ENCODE measurements at places on chromosomes 2 and 18.
A peak's percentile ranks its signal among the peaks of the same experiment; 100 is the strongest.

DNA sequence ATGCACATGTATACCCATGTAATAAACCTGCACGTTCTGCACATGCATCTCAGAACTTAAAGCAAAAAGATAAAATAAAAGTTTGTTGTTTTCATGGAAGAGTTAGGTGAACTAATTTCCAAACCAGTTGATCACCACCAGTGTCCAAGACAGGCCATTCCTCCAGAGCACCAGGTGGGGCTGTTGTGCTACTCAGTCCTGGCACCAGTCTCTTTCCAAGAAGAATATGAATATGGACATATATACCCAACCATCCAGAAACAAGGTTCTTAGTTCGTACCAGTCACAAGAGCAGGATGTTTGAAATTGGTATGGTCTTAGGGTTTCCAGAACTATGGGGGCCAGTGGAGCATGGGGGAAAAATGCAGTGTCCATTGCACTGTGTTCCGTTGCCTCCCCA lies 17.2 kb upstream of the TNP1 start:
- no peak for DNase-seq

GRCh38 chr2:214648520-214648919 lies 161.0 kb downstream of the BARD1 start:
- DNase-seq, result no peak

DNA sequence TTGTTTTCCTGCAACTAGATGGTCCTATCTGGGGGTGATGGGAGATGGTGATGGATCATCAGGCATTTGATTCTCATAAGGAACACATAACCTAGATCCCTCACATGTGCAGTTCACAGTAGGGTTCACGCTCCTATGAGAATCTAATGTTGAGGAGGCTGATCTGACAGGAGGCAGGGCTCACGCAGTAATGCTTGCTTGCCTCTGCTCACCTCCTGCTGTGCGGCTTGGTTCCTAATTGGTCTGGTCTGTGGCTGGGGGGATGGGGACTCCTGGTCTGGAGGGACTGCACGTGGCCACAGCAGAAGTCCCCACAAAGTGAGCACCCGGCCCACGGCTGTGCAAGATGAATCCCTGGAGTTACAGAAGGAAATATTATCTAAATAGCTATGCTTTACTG lies 11.3 kb downstream of the MC5R start:
- no peak for DNase-seq

- no peak for DNase-seq
These were observed 810.1 kb upstream of the ZEB2 start for GRCh38 chr2:145329971-145330370.

GRCh38 chr2:105797298-105797819 lies 52.6 kb downstream of the NCK2 start:
- DNase-seq, result peak; percentile 67

GRCh38 chr18:36187826-36188721 lies 777 bp downstream of the MOCOS start:
- DNase-seq, result peak; percentile 81

DNA sequence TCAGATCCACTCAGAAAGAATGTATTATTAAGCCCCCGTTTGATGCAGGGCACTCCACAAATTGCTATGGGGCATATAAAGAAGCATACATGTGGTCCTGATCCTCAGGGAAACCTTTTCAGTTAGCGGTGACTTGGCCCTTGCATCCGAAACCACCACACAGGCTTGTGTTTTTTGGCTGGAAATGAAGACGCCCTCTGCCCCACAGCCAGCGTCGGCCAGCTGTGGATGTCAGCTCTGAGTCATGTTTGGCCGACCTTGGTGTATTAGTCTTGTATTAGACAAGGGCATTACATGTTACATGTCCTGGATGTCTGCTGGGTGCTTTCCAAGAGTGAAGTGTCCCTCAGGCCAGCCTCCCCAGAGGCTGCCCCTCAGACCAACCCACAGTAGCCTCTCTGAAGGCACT lies 107.6 kb upstream of the MAP3K20 start:
- peak; percentile 54 for DNase-seq

GRCh38 chr2:210128961-210129360 lies 42.2 kb downstream of the KANSL1L start:
- peak; percentile 1 for DNase-seq

DNA sequence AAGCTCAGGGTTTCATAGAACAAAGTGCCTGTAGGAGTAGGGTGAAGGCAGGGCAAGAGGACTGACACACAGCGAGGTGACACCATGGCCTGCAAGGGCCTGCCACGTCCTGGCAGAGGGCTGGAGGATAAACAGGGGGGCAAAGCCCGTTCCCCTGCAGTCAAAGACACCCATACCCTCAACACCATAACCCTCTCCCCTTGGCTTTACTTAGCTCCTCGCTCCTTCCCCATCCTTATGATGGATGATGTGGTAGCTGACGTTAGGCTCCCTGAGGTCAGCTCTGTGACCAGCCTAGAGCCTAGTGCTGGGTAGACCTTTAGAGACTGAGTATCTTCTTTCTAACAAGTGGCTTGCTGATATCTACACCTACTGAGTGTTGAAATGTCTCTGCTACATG lies 683.3 kb upstream of the HS6ST1 start:
- DNase-seq, result no peak

- no peak for DNase-seq
These were observed 56.3 kb downstream of the PHLPP1 start for GRCh38 chr18:62771494-62772270.

DNA sequence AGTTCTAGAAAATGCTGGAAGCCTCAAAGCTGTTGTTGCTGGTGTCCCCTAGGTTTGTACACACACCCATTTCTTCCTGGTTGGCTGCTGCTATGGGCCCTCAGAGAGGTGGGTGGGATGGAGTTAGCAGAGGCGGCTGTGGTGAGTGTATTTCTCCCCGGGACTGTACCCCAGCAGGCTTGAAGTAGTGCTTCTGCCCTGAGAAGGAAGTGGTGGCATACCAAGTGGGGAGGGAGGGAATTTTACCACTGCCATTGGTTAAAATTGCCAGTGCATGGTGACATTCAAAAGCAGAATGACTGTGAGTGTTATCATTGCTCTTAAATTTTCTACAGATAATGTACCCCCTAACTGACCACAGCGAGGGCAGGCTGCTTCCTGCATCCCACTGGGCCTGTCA lies 125.6 kb upstream of the CAPN13 start:
- DNase-seq, result no peak

DNA sequence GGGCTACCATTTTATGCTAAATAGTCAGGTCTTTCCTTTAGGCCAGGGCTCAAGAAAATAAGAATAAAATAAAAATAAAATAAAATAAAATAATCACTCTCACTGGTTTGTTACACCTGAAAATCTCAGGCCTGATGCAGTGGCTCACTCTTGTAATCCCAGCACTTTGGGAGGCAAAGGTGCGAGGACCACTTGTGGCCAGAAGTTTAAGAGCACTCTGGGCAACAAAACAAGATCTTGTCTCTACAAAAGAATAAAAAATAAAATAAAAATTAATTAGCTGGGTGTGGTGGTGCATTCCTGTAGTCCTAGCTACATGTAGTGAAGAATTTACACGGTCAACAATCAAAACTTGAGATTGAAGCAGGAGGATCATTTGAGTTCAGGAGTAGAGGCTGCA lies 159.4 kb downstream of the NRXN1 start:
- no peak for DNase-seq

DNA sequence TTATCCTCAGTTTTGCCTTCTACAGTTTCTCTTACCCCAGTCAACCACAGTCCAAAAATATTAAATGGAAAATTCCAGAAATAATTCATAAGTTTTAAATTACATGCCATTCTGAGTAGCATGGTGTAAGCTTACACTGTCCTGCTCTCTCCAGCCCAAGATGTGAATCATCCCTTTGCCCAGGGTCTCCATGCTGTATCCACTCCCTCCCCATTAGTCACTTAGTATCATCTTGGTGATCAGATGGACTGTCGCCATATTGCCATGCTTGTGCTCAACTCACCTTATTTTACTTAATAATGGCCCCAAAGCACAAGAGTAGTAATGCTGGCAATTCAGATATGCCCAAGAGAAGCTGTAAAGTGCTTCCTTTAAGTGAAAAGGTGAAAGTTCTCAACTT lies 18.5 kb upstream of the CCNT2 start:
- DNase-seq, result peak; percentile 34

DNA sequence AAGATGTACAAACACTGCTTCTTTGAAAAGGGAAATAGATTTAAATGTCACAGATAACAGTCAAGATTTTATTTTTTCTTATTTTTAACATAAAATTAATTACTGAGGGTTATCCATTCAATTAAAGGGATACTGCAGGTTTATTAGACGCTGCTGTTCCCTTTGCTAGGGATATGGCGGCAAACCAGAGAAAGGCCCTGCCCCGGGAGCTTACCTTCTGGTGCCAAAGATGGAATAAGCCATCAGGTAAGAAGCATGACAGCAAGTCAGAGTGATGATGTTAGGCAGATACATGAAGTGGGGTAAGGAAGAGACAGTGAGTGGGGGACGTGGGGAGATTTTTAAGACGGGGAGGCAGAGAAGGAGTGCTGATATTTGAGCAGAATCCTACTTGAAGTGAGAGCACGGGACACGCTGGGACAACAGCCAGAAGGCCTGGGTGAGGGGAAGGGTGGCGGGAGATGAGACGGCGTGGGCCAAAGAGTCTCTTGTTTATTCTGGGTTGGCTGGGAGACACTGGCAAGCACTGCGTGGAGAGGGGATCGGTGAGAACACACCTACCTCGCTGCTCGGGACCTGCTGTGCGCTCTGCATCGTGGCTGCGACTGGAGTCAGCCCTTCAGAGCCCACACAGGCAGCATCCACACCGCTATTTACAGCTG lies 250.5 kb upstream of the TMEM200C start:
- DNase-seq, result no peak

- DNase-seq, result peak; percentile 52
These were observed 209.2 kb downstream of the MCFD2 start for GRCh38 chr2:46706264-46706983.

DNA sequence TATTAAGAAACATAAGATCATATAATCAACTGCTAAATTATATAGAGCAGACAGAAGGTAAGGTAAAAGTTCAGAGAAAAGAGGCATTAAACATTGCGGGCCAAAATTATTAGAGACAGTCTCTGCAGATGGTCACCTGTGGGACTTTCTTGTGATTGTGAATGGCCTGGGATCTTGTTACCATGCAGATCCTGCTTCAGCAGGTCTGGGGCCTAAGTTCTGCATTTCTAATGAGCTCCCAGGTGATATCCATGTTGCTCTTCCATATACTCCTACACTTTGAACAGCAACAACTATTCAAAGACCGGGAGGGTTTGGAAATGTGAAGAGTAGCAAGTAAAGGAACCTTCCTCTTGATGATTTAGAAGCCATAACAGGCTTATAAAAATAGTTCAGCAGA lies 8.5 kb upstream of the ETAA1 start:
- no peak for DNase-seq

- peak; percentile 25 for DNase-seq
These were observed 50.9 kb downstream of the TTN start for GRCh38 chr2:178756343-178756742.

DNA sequence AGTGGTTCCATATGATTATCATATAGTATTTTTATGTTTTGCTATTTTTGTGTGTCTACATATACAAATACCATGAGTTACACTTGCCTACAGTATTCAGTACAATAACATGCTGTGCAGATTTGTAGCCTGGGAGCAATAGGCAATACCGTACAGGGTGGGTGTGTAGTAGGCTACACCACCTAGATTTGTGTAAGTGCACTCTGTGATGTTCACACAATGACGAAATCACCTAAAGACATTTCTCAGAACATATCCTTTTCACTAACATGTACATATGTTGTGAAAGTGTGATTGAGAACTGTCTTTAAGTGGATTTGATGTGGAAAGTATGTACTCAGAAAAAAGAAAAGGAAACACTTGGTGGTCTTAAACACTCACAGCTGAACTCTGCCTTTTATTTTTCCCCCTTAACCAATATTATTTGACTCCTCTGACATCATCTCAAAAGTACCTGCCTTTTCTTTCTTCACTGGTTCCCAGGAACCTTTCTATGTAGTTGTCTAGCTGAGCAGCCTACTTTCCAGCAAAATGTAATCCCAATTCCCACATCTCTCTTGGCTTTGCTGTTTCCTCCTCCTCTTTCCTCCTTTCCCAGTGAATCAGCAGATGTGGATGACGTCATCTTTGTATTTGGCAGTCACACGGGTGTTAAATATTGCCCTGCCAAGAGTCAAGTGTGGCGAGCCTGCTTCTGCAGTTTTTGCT lies 47.7 kb downstream of the OSBPL6 start:
- DNase-seq, result peak; percentile 94

DNA sequence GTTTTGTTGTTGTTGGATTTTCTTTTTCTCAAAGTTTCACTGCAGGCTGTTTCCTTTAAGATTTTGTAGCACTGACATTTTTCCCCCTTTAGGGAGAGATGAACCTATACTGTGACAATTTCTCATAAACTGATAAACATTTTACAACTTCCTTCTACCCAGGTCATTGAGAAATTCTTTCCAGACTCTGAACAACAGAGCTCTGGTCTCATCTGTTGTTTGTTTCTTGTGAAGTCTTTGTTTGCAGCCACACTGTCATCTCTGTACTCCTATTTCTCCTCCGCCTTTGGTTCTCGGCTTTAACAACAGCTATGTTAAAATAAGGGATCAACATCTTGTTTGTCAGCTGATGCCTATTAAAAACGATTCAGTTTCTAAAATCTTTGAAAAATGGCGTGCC lies 167.6 kb downstream of the VWC2L start:
- DNase-seq, result no peak

DNA sequence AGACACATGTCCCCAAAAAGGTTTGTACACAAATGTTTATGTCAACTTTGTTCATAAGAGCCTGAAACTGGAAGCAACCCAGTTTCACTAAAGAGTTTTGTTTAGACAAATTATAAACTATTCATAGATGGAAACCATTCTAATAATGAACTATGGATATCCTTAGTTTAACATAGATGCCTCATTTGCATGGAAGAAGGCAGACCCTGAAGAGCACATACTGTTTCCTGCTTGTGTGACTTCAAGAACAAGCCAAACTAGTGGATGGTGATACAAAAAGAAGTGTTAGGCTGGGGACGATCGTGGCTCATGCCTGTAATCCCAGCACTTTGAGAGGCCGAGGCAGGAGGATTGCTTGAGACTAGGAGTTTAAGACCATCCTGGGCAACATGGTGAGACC lies 48.1 kb downstream of the ACOXL start:
- DNase-seq, result no peak

GRCh38 chr2:64213532-64214275 lies 69.5 kb upstream of the PELI1 start:
- DNase-seq, result no peak

Data from AG10803 (cell line).